Activated CD8-positive, alpha-beta T cell treated with anti-CD3 and anti-CD28 coated beads for 36 hours (primary cell): ENCODE measurements at places on chromosomes 2 and 18.

DNA sequence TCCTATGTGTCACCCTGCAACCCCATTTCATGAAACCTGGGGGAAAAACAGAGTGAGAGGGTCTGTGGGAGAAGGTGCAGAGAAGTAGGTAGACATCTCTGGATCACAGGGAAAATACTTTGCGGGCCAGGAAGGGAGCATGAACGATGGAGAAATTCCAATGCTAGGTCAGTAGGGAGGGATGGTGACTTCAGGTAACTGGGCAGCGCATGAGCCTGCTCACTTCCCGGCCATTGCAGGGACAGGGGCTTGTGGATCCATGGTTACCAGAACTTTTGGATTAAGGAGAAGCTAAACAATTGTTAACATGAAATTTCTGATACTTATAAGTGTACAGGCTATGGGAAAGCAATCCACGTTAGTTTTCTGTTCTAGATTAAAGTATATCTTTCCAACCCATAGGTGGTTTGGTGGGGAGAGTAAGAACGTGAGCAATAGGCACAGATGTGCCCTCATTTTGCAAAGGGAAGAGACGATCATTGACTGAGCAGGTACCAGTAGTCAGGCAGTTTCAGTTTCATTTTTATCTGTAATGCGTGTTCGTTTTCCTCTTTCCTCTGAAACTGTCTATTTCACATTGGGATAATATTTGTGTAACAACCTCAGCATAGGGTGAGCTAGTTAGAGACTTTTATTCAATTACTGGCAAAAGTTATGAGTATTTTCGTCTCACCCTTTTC, 65.0 kb downstream of the NYAP2 start:
- no peak for DNase-seq

- no peak for DNase-seq
These were observed at the start of gene SDC1 for GRCh38 chr2:20224716-20225293. Gene SDC1, minus strand, starts transcription at chr2:20225130. Its CDS starts 263 bp downstream, at chr2:20224867.

- no peak for DNase-seq
These were observed 29.5 kb downstream of the EPB41L5 start for GRCh38 chr2:120042359-120042758.

DNA sequence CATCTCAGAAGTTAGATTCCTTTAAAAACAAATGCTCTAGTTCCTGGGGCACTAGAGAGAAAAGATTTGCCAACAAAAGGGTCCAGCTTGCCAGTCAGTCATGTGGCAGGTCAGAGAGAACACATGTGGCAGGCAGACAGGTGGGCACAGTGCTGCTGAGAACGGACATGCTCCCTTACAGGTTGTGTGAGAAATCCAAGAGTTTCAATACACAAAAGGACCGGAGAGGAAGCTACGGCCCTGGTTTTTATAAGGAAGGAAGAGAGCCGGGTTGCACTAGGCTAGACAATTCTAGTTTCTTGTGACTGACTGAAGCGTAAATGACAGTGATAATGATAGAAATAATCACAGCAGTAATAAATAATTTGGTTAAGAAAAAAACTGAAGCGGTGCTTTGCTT, 18.3 kb downstream of the CDC42EP3 start:
- DNase-seq = no peak

- peak; percentile 18 for DNase-seq
These were observed at the start of gene CGREF1 for GRCh38 chr2:27118525-27119329. Gene CGREF1, minus strand, starts transcription at chr2:27119128. Its CDS starts 14,762 bp downstream, at chr2:27104366.

- DNase-seq = no peak
These were observed 748 bp downstream of the LIPG start for GRCh38 chr18:49562481-49563129.

DNA sequence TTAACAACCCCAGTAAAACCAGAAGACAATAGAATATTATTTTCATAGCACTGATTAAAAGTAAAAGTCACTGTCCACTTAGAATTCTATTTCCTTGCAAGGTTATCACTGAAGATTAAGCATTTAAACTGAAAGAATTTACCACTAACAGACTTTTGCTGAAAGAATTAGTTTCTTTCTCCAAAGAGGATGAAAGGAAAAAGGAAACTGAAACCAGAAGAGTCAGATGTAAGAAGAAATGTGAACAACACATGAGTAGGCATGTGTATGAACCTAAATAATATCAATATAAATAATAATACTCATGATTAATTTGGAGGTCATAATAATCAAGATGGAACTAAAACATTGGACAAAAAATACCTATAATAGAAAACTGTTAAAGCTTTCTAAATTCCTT, 82.4 kb upstream of the KLHL29 start:
- DNase-seq = no peak

DNA sequence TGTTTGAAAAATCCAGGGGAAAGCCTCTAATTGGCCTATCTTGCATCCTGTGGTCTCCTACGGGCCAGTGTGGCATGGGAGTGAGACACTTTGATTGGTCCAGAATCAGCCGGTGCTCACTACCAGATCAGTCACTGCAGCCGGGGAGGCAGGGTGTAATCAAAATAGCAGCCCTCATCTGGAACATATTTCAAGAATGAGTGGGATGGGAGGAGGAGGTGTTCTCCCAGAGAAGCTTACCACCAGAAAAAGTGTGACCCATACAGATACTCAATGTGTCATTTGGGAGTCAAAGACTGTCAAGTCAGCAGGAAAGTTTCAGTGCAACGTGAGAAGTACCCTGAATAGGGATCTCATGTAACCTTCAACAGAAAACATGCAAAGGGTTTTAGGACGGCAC, 393.9 kb upstream of the SLC14A2 start:
- no peak for DNase-seq

DNA sequence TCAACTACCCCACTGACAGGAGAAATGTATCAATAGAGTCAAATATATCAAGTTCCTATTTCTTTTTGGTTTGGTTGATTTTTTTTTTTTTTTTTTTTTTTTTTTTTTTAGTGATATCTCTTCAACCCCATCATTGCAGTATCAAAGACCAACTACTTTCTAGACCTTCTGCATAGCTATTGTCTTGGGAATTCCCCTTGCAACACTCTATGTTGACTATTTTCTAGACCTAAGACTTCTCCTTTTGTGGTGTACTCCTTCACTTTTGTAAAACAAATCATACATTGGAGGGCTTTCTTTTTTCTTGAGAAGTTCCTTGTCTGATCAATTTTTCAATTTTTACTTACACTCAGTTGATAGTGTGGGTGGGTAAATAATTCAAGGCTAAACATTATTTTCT, 46.5 kb upstream of the NR4A2 start:
- DNase-seq = no peak

DNA sequence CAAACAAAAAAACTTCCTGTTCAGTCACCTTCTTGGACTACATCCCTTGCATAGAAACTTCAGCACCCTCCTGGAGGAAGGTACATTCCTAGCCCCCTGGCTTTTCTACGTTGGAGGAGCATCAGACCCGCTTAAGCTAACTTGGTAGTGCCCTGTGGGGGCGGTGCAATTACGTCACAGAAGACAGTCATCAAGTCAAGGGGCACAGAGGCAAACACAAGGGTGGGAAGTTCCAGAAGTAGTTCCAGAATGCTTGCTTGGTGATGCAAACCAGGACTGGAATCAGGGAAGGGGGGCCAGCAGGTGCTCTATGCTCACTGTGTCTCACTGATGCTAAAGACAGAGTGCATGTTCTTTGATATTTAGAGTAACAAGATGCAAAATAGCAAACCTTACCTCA, 15.2 kb upstream of the AGFG1 start:
- DNase-seq = peak; percentile 77

GRCh38 chr2:24919506-24920097, 435 bp downstream of the ADCY3 start:
- DNase-seq = peak; percentile 34

DNA sequence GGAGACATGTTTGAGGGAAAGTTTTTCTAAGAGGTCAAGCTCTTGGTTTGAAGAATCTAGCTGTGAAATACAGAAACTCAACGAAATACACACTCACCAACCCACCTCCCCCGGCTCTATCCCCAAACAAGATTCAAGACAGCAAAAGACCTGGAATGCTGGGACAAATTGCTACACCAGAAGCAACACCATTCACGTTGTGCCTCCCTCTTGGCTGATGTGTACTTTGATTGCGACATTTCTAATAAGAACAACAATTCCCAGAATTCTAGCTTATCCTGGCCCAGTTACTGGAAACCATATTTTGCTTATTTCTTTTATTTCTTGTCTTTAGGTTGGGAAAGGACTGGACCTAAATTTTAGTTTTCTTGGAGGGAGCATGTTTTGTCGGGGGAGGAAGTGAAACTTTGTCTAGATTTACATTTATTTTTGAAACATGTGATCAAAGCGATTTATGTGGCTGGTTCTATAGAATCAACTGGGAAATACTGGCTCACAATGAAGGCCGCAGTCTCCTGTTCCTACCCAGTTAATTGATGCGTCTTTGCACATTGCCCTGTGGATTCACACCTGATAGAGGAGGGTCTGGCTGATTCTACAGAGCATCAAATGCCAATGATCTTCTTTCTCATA, 29.6 kb upstream of the LPIN1 start:
- no peak for DNase-seq

DNA sequence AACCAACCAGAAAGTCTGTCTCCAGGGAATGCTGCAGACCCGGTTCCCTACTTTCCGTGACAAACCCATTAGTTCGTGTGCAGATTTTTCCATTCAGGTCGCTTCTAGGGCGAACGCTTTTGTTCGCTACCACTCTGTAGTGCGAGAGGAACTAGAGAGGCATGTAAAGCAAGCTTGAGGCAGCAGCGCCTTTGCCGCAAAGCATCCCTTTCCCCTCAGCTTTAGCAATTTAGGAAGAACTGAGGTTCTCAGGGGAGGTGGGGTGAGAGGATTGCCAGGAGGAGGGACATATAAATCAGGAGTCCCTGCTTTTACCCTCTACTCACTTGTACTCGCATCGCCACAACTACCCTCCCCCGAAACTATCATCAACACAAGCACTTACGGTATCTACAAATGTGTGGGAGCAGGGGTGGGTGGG, 748 bp upstream of the ZNF804A start:
- DNase-seq = no peak
